ENCODE measurements at places on chromosomes 4 and X. TPM values are rescaled to one million over a fixed set of nuclear protein-coding genes. Genes with fewer than 3 reads are reported as not detected.

The SSX4 gene
- total RNA-seq, result not detected

DNA sequence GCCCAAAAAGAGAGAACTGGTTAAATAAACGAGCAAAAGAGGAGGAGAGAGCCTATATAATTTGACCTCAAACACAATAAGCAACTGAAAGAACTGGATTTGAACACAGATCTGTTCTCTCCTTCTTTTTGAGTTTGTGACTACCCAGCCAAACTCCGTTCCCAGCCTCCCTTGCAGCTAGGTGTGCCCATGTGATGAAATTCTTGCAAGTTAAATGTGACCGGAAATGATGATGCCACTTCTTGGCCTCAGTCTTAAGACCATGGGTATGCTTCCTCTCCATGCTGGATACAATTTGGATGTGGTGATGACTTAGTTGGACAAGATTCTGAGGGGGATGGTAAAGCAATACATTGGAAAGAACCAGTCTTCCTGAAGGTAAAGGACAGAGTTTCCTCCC is 204.1 kb downstream of the PTTG2 start:
- no peak for DNase-seq

DNA sequence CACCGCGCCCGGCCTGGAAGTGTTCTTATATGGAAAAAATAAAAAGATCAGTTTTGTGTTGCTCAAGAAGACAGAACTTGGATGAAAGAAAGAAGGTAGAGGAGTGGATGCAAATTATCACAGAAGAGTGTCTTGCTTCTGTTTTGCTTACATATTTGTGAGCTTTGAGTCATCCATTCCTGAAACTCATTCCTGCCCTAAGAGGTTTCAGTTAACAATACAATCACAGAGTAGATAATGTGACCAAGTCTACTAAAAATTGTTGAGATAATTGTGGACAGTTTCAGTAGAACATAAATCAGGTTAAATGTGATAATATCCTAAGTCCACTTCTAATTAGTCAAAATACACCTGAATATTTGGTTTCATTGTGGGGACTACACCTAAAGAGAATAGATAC is 26.4 kb upstream of the LRCH2 start:
- no peak for DNase-seq

- DNase-seq, result no peak
These were observed 824.5 kb upstream of the DIAPH2 start for GRCh38 chrX:95860127-95860526.

DNA sequence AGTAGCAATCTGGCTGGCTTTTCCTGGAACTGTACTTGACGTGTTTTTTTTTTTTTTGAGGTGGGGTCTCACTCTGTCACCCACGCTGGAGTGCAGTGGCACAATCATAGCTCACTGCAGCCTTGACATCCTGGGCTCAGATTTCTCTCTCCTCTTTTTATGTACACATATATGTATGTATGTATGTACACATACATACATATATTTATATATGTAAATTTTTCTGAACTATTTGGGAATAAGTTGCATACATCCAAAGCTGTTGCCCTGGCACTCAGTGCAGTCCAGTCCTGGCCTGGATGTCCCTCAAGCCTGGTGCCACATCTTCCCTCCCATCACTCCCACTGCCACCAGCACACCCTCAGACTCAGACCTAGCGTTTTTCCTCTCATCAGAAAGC is 89.0 kb upstream of the SHISA3 start:
- no peak for DNase-seq

- no peak for DNase-seq
These were observed 395.2 kb downstream of the SPOCK3 start for GRCh38 chr4:166838975-166839614.

The OPRPN gene
- not detected for total RNA-seq

- no peak for DNase-seq
These were observed 343.9 kb downstream of the MAGEB5 start for GRCh38 chrX:26559855-26560254.
